NCI-H524 treated with DMSO at 0.1 percent for 48 hours (cell line): ENCODE measurements at places on chromosomes 16 and 17.

GRCh38 chr17:67434061-67434525 lies 57.0 kb downstream of the PITPNC1 start:
- no peak for DNase-seq

DNA sequence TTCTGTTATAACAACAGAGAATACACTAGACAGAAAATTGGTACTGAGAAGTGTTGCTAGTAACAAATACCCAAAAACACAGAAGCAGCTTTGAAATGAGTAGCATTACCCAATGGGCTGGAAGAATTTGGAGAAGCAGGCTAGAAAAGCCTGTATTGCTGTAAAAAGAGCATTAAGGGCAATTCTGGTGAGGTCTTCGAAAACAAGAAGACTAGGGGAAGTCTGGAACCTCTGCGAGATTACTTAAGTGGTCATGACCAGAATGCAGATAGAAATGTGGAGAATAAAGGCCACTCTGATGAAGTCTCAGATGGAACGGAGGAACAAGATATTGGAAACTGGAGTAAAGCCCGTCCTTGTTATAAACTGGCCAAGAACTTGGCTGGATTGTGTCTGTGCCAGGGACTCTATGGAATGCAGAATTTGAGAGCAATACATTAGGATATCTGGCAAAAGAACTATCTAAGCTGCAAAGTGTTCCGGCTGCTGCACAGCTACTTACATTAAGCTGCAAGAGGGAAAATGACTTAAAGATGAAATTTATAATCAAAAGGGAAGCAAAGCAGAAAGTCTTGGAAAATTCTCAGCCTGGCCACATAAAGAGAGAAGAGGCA lies 44.9 kb upstream of the PEMT start:
- DNase-seq, result no peak

DNA sequence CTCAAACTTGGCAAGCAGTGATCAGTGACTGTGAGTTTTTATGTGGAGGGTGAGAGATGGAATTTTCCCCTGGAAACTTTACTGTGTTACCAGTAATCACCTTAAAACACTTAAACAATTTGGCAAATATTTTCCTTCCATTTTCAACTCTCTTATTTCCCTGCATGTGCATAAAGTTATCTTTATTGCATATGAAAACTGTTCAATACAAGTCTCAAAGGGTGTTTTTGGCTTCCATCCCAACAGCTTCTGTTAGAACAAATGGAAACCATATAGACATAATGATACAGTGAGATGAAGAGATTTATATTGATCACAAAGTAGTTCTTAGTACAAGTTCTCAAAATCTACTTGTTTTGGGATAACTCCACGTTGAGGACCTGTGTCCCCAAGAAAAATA lies 36.4 kb upstream of the TANGO6 start:
- DNase-seq, result no peak

GRCh38 chr16:24053099-24053946 lies 202.8 kb upstream of the CACNG3 start:
- DNase-seq, result no peak

- no peak for DNase-seq
Measured at GRCh38 chr16:58843675-58844074, 109.6 kb upstream of the GOT2 start.
